ENCODE measurements at places on chromosomes 2 and 18. TPM values are rescaled to one million over a fixed set of nuclear protein-coding genes. Genes with fewer than 3 reads are reported as not detected.

DHRS9 gene
- 1.9 TPM for total RNA-seq

CAPN13 gene
- total RNA-seq = not detected

ANKRD30BL gene
- not detected for total RNA-seq

NBEAL1 gene
- 19.7 TPM for total RNA-seq

NPC1 gene
- total RNA-seq = 13.2 TPM

NDC80 gene
- 0.75 TPM for total RNA-seq

KIF1A gene
- 2.0 TPM for total RNA-seq

CYRIA gene
- 11.3 TPM for total RNA-seq

DPY30 gene
- 52.8 TPM for total RNA-seq

CIB4 gene
- not detected for total RNA-seq

UGT1A4 gene
- total RNA-seq = not detected

CDCA7 gene
- total RNA-seq = 1.5 TPM

TGFA gene
- total RNA-seq = 2.3 TPM

AOX1 gene
- total RNA-seq = 7.9 TPM

DSG3 gene
- not detected for total RNA-seq

GALNT5 gene
- total RNA-seq = 1.0 TPM

NT5C1B gene
- not detected for total RNA-seq

IL18R1 gene
- total RNA-seq = 0.78 TPM

ST6GAL2 gene
- total RNA-seq = 0.75 TPM

PLA2R1 gene
- 4.0 TPM for total RNA-seq

UGT1A10 gene
- not detected for total RNA-seq

CCL20 gene
- total RNA-seq = not detected

TDRD15 gene
- total RNA-seq = not detected

CDH19 gene
- 7.8 TPM for total RNA-seq

KCNJ13 gene
- total RNA-seq = not detected

FKBP7 gene
- total RNA-seq = 10.4 TPM

SKOR2 gene
- not detected for total RNA-seq

Data from heart left ventricle (tissue), 16 donors.